GM12878 (cell line): ENCODE measurements at places on chromosomes 2 and 18.

GRCh38 chr2:85878719-85879370 is 9.9 kb downstream of the ST3GAL5 start:
- no peak for DNase-seq

DNA sequence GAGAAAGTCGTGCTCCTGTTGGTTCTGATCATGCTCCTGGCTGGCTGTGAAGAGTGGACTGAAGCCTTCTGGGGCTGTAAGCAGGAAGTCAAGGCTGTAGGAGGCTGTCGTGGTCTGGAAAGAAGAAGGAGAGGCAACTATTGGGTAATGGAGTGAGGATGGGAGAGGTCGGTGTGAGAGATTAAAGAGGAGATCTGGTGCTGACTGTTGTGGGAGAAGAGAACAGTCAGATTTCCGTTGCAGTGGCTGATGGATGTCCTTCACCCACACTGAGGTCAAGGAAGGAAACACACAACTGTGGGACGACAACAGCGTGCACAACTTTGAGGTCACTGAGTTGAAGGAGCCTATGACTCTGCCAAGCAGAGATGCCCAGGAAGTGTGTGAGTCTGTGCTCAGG is 2.8 kb upstream of the PSMD1 start:
- no peak for DNase-seq

GRCh38 chr18:45525301-45525700 is 90.0 kb upstream of the SLC14A2 start:
- no peak for DNase-seq

DNA sequence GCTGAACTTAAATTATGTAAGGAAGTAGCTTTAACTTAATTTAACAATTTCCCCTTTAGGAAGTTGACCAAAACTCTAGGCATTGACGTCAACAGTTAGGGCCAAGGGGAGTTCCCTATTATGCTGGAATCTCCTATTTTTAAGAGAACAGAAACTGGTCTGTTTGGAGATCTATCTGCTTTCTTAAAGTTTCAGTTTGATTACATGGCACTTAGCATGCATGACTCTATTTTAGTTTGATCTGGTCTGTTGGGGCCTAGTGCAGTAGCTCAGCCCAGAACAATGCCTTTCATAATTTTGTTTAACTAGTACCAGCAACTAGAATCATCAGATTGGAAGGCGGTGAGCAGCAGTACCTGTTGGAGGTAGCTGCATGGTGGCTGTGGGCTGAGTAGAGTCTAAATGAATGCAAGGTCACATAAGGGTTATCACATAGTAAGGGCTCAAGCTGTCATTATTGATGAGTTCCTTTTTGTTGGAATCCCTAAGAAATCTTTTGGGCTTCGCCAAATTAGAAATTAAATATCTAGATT is 60.5 kb upstream of the ZNG1B start:
- DNase-seq: peak; percentile 34

GRCh38 chr18:76401498-76401897 is 93.5 kb downstream of the ZNF516 start:
- DNase-seq: no peak
